Neural crest cell (in vitro differentiated cells): ENCODE measurements at places on chromosomes 4 and X.
A peak's percentile ranks its signal among the peaks of the same experiment; 100 is the strongest.

- peaks cover 5% of the 10 kb centered on the region for H3K4me1 ChIP-seq
- no peaks in the 10 kb centered on the region for H3K27me3 ChIP-seq
- no peaks in the 10 kb centered on the region for H3K36me3 ChIP-seq
- no peak overlapping the region for H3K4me3 ChIP-seq
Observed at GRCh38 chrX:70970482-70970995, 39.6 kb upstream of the SLC7A3 start.

DNA sequence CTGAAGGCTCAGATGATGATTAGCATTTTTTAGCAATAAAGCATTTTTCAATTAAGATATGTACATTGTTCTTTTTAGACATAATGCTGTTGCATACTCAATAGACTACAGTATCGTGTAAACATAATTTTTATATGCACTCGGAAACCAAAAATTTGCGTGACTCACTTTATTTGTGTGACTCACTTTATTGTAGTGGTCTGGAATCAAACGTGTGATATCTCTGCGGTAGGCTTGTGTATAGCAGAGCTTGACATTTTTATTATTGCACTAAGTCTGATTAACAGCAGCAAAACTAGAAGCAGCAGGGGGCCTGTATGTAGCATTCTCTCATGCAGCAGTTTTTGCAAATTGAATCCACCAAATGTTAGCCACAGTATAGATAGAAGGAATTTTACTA, 119.1 kb upstream of the PRDX4 start:
- H3K27me3 ChIP-seq = no peaks in the 10 kb centered on the region
- H3K27ac ChIP-seq = no peak overlapping the region
- no peaks in the 10 kb centered on the region for H3K4me1 ChIP-seq
- H3K36me3 ChIP-seq = no peaks in the 10 kb centered on the region

DNA sequence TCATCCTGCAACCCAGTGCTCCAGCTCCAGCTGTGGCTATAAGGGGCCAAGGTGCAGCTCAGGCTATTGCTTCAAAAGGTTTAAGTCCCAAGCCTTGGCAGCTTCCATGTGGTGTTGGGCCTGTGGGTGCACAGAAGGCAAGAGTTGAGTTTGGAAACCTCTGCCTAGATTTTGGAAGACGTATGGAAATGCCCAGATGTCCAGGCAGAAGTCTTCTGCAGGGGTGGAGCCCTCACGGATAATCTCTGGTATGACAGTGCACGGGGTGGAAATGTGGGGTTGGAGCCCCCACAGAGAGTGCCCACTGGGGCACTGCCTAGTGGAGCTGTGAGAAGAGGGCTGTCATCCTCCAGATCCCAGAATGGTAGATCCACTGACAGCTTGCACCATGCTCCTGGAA, 44.5 kb downstream of the CYTL1 start:
- peaks cover 5% of the 10 kb centered on the region for H3K36me3 ChIP-seq
- peaks cover 22% of the 10 kb centered on the region for H3K27me3 ChIP-seq
- H3K4me3 ChIP-seq = no peak overlapping the region
- DNase-seq = no peak
- no peak overlapping the region for H3K27ac ChIP-seq

- H3K4me1 ChIP-seq = no peaks in the 10 kb centered on the region
- no peak for DNase-seq
- H3K36me3 ChIP-seq = no peaks in the 10 kb centered on the region
- no peak overlapping the region for H3K27ac ChIP-seq
Observed at GRCh38 chr4:14441561-14441960, 560.7 kb upstream of the CPEB2 start.

DNA sequence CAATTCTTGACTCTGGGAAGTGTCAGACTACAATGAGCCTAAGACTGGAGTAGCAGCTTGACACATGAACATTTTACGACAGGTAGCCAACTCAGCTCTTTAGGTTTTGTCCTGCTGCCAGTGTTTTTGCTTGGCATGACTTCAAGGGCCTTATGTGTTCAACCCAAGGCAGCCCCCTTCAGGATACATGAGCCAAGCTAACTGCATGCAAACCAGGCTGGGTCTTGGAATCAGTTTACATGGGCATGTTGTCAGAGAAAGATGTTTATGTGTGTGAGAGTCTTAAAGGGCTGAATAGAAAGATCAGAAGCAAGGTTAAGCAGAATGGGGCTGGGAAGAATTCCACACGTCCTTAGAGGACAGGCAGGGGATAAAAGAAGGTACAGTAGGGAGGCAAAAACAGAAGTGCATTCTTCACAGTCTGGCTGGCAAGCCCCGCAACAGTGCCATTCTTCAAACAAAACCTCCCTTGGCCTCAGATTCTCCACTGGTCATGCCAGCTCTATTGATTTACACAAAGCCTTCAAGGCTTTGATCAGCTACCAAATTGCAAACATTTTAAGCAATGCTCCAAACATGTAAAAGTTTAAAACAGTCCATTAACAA, 97.3 kb downstream of the NKX6-1 start:
- no peak for DNase-seq
- H3K4me3 ChIP-seq = no peak overlapping the region
- H3K27ac ChIP-seq = no peak overlapping the region
- H3K27me3 ChIP-seq = peaks cover 14% of the 10 kb centered on the region
- H3K4me1 ChIP-seq = peaks cover 12% of the 10 kb centered on the region

DNA sequence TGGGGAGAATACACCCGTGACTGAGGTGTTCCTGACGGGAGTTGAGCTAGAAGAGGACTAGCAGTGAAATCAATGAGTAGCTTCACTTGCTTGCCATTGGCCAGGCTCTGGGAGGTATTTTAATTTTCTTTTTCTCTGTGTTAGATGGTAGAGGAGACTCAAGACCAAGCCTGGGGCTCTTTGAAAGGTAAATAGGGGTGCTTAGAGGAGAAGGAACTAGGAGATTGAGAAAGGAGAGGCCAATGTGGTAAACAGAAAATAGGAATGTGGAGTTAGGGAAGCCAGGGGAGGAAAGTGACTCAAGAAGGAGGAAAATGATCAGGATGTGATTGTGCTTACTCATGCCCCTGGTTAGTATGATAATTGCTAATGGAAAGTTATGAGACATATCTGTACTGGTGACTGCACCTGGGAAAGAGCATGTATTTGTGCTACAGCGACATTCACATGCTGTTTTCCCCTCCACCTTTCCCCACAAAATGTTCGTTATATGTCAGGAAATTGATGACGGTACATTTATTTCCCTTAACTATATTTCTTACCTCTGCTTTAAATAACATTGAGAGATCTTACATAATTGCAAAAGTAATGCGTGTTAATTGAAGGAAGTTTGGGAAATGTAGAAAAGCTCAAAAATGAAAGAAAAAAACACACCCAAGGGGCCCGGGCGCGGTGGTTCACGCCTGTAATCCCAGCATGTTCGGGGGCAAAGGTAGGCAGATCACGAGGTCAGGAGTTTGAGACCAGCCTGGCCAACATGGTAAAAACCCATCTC, 16.9 kb upstream of the LRBA start:
- no peaks in the 10 kb centered on the region for H3K36me3 ChIP-seq
- no peak overlapping the region for H3K4me3 ChIP-seq
- H3K27me3 ChIP-seq = no peaks in the 10 kb centered on the region

- no peaks in the 10 kb centered on the region for H3K36me3 ChIP-seq
- no peaks in the 10 kb centered on the region for H3K4me1 ChIP-seq
- no peak for DNase-seq
- no peaks in the 10 kb centered on the region for H3K27me3 ChIP-seq
- H3K27ac ChIP-seq = no peak overlapping the region
Observed at GRCh38 chrX:42490111-42490510, 287.9 kb downstream of the PPP1R2C start.

GRCh38 chr4:170281027-170281426, 191.3 kb upstream of the AADAT start:
- no peak overlapping the region for H3K4me3 ChIP-seq
- H3K27me3 ChIP-seq = no peaks in the 10 kb centered on the region
- DNase-seq = no peak
- no peak overlapping the region for H3K27ac ChIP-seq

GRCh38 chr4:5524446-5525299, 183.7 kb downstream of the EVC2 start:
- H3K36me3 ChIP-seq = peaks cover 12% of the 10 kb centered on the region
- DNase-seq = no peak
- peaks cover 27% of the 10 kb centered on the region for H3K4me1 ChIP-seq
- no peak overlapping the region for H3K27ac ChIP-seq
- peak overlapping the region; percentile 18 for H3K4me3 ChIP-seq

- H3K4me1 ChIP-seq = peaks cover 33% of the 10 kb centered on the region
- H3K36me3 ChIP-seq = no peaks in the 10 kb centered on the region
- peak overlapping the region; percentile 100 for H3K4me3 ChIP-seq
- H3K27ac ChIP-seq = peak overlapping the region; percentile 96
- DNase-seq = peak; percentile 46
Observed at GRCh38 chrX:129522184-129523078, 859 bp downstream of the SMARCA1 start.

DNA sequence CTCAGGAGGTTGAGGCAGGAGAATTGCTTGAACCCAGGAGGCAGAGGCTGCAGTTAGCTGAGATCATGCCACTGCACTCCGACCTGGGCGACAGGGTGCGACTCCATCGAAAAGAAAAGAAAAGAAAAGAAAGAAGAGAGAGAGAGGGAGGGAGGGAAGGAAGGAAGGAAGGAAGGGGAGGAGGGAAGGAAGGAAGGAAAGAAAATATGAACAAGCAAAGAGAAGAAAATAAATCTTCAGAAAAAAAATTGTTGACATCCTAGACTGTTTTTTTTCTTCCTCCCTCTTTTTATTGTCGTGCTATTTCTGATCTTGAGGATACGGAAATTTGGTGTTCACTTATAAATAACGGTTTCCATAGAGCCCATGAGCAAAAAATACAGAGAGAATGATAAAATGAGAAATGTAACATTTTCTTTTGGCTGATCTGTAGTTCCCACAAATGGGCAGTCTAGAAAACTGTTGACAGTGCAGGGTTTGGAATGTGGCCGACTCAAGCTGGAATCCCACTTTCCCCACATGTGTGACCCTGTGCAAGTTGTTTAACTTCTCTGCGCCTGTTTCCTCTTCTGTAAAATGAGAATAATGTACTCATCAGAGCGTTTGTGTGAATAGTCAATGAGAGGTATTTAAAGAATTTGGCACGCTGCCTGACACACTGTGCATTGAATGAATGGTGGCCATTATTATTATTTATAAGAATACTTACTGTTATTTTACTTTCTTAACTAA, 19.4 kb downstream of the SORBS2 start:
- H3K27ac ChIP-seq = no peak overlapping the region
- H3K27me3 ChIP-seq = no peaks in the 10 kb centered on the region
- no peak for DNase-seq
- peaks cover 30% of the 10 kb centered on the region for H3K4me1 ChIP-seq
- H3K36me3 ChIP-seq = no peaks in the 10 kb centered on the region

- peaks cover 2% of the 10 kb centered on the region for H3K36me3 ChIP-seq
- peak overlapping the region; percentile 100 for H3K27ac ChIP-seq
- peak overlapping the region; percentile 100 for H3K4me3 ChIP-seq
Observed at GRCh38 chr4:174284487-174284886, 776 bp downstream of the CEP44 start.

DNA sequence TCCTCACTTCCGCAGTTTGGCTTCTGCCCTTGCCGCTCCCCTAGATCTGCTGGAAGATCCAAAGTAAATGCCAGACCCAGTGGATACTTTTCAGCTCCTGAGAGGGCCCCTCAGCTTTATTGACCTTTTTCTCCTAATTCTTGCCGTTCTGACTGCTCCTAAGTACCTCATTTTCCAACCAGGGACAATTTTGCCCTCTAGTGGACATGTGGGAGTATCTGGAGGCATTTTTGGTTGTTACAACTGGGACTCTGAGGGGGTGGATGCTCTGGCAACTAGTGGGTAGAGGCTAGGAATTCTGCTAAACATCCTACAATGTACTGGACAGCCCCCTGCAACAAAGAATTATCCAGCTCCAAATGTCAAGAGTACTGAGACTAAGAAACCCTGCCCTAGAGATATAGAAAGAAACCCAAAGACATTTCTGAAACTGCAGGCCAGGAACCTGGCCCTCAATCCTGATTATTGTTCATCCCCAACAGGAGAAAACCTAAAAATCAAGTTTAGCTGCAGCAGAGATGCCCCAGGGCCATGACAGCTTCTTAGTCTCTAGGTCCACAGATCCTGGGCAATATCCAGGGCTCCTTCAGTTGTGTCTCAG, 3.4 kb downstream of the TEX13B start:
- no peak overlapping the region for H3K27ac ChIP-seq
- DNase-seq = no peak
- H3K36me3 ChIP-seq = no peaks in the 10 kb centered on the region

DNA sequence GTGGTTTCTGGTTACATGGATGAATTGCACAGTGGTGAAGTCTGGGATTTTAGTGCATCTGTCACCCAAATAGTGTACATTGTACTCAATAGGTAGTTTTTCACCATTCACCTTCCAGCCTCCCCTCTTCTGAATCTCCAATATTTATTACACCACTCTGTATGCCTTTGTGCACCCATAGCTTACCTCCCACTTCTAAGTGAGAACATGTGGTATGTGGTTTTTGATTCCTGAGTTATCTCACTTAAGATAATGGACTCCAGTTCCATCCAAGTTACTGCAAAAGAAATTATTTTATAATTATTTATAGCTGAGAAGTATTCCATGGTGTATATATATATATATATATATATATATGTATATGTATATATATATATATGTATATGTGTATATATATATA, 155.8 kb downstream of the HHIP start:
- H3K27me3 ChIP-seq = no peaks in the 10 kb centered on the region
- no peak for DNase-seq
- H3K4me3 ChIP-seq = no peak overlapping the region
- H3K27ac ChIP-seq = no peak overlapping the region

DNA sequence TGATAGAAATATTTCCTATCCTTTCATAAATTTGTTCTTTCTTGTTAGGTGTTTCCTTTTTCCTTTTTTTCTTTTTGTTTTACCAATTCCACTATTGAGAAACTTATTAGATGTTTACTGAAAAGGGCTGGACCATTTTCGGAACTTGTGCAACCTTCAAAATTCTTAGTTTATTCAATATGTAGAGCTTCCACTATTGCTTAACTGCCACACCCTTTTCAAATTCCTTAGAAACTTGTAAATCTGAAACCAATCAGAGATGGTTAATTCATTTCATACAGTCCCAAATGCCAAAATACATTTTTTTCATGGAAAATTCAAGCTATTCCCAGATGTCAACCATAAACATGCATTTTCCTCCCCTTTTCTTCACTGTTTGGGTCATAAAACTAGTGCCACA, 66.1 kb upstream of the SLC39A8 start:
- no peak overlapping the region for H3K27ac ChIP-seq
- H3K4me3 ChIP-seq = no peak overlapping the region
- H3K36me3 ChIP-seq = no peaks in the 10 kb centered on the region
- no peaks in the 10 kb centered on the region for H3K27me3 ChIP-seq
- no peaks in the 10 kb centered on the region for H3K4me1 ChIP-seq
- no peak for DNase-seq

GRCh38 chrX:48890296-48890925, 7.2 kb downstream of the TIMM17B start:
- H3K27me3 ChIP-seq = peaks cover 2% of the 10 kb centered on the region
- H3K4me1 ChIP-seq = peaks cover 16% of the 10 kb centered on the region
- no peak for DNase-seq
- peaks cover 5% of the 10 kb centered on the region for H3K36me3 ChIP-seq
- H3K27ac ChIP-seq = no peak overlapping the region
